HCT116 (cell line): ENCODE measurements at places on chromosomes 6 and 20. TPM values are rescaled to one million over a fixed set of nuclear protein-coding genes. Genes with fewer than 3 reads are reported as not detected.

Gene PNPLA1
- 0.10 TPM for total RNA-seq

GRCh38 chr20:7490288-7490687 is 450.0 kb downstream of the HAO1 start:
- no peaks in the 10 kb centered on the region for H3K4me1 ChIP-seq
- H3K27ac ChIP-seq, result no peak overlapping the region
- DNase-seq, result no peak
- H3K36me3 ChIP-seq, result no peaks in the 10 kb centered on the region
- H3K27me3 ChIP-seq, result no peaks in the 10 kb centered on the region
- no peak overlapping the region for H3K4me3 ChIP-seq

DNA sequence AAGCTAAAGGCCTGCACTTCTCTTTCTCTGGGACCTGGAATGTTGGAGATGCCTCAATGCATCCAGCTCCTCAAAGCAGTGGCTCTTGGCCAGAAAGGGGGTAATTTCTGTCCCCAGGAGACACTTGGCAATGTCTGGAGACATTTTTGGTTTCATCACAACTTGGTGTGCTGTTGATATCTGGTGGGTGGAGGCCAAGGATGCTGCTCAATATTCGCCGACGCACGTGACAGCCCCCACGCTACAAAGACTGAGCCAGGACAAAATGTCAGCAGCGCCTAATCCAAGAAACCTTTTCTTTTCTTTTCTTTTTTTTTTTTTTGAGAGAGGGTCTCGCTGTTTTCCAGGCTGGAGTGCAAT is 79.8 kb downstream of the SULF2 start:
- no peaks in the 10 kb centered on the region for H3K27me3 ChIP-seq
- H3K4me1 ChIP-seq, result peaks cover 10% of the 10 kb centered on the region
- no peaks in the 10 kb centered on the region for H3K36me3 ChIP-seq
- no peak overlapping the region for H3K27ac ChIP-seq
- no peak overlapping the region for H3K4me3 ChIP-seq

- H3K36me3 ChIP-seq, result no peaks in the 10 kb centered on the region
- peak; percentile 37 for DNase-seq
- H3K4me3 ChIP-seq, result peak overlapping the region; percentile 3; the same call in 1 of the 2 replicates
- H3K27ac ChIP-seq, result no peak overlapping the region
- no peaks in the 10 kb centered on the region for H3K27me3 ChIP-seq
- no peaks in the 10 kb centered on the region for H3K4me1 ChIP-seq
Observed at GRCh38 chr6:81950877-81951276, 198.4 kb upstream of the TENT5A start.

DNA sequence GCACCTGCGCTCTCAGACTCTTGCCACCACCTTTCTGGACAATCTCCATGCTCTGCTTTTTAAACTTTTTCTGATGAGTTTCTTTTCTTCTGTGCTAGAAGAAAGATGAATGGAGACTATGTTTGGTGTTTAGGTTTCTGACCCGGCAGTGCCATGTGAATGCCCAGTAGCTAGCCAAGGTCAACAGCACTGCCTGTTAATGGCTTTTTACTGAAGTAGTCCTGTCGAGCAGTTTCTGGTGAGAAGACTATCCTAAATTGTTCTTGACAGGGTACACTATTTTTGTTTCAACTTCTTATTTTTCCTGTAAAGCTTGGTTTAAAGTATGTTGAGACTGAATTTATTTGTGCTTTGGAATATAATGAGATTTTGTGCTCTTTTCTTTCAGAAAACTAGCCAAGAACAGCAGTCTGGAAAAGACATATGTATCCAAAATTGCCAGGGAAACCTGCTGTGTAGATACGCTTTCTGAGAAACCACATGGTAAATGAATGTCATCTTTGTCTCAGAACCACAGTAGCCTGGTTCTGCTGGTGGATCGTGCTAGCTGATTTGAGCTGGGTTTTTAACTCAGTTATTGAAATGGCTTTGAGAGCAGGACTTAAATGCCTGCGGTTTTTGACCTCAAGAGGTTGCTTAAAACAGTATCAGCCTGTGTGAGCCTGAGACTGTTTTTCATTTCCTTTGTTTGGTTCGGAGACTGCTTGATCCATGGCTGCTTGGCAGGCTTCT is 48.1 kb downstream of the KCNS1 start:
- no peaks in the 10 kb centered on the region for H3K36me3 ChIP-seq
- DNase-seq, result no peak
- H3K27ac ChIP-seq, result no peak overlapping the region
- no peak overlapping the region for H3K4me3 ChIP-seq
- no peaks in the 10 kb centered on the region for H3K27me3 ChIP-seq
- no peaks in the 10 kb centered on the region for H3K4me1 ChIP-seq

- no peak for DNase-seq
- no peak overlapping the region for H3K27ac ChIP-seq
- no peak overlapping the region for H3K4me3 ChIP-seq
- no peaks in the 10 kb centered on the region for H3K27me3 ChIP-seq
- H3K36me3 ChIP-seq, result no peaks in the 10 kb centered on the region
Observed at GRCh38 chr6:34934516-34934915, 45.5 kb downstream of the ANKS1A start.

DNA sequence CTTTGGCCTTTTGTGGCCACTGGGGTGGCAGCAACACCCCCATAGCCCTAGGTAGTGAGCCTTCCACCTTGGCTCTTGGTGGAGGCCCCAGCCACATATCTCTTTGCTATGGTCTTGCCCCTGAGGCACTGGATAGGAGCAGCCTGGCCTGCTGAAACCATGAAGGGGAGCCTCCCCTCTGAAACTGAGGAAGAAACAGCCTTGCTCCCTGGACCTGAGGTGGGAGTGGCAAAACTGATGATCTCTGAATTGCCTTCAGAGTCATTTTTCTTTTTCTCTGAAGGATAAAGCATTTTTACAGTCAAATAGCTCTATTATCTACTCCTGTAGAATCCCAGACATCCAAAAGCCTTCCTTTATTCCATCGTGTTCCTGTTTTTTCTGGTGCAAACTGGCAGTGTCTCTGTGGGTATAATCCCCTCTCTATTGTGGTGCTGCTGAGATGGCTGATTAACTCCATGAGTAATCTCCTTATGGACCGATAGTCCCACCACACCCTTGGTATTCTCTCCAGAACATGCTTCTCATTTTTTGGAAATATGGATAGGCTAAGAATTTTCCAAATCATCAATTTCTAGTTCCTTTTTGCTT is 22.0 kb upstream of the PRSS35 start:
- no peaks in the 10 kb centered on the region for H3K27me3 ChIP-seq
- no peak overlapping the region for H3K4me3 ChIP-seq
- no peaks in the 10 kb centered on the region for H3K36me3 ChIP-seq

GRCh38 chr20:39049684-39050554 is 87.8 kb downstream of the DHX35 start:
- DNase-seq, result peak; percentile 40
- peak overlapping the region; percentile 56 for H3K4me3 ChIP-seq
- no peaks in the 10 kb centered on the region for H3K36me3 ChIP-seq
- no peaks in the 10 kb centered on the region for H3K27me3 ChIP-seq
